Caudate nucleus (tissue), 63 donors: ENCODE measurements at places on chromosomes 5 and 9.

- peak; percentile 67 for DNase-seq
Observed at GRCh38 chr5:170265522-170265921, 32.1 kb downstream of the LCP2 start.

DNA sequence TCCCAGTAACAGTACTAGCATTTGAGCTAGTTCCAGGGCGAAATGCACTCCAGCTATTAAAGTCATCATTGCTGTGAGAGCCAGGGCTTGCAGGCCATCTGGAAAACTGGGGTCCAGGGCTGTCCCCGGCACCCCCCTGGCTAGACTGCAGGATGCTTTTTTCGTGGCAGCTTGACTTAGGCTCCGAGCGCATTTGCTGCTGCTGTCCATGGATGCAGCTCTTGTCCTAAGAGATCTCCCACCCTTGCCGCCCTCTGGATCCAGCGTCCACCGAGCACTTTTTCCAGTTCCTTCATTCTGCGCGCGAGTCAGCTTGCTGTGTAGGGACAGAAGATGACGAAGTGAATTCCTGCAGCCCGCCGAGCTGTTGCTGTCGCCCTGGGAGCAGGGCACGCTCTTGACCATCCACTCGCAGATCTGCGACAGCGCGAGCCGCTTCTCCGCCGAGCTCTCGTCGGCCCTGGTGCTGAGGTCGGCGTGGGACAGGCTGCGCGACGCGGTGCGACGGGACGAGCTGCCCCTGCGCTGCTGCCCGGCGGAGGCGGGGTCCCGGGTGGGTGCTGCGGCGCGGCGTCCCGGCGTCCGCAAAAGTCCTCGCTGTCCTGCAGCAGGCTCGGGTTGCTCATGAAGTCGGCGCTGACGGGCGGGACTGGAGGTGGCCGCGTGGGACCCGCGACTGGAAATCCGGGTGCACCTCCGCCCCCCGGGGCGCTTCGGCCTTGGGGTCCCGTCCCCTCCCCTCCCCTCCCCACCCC is 30.7 kb downstream of the OR2V1 start:
- no peak for DNase-seq

DNA sequence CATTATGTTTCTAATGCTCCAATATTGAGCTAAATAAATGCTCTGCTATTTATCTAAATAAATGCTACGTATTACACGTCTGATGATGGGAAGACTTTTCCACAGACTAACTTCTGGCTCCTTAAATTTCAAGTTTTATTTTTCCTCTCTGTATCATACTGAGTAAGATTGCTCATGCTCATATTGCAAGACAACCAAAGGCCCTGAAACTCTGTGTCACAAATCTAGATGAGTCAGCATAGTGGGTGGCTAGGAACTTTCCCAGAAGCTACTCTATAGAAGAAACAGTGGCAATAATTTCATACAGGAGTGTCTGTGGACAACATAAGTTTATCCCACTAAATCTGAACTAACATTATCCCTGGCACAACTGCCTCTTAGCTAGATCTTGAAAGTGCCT is 53.0 kb upstream of the RFX3 start:
- DNase-seq = no peak

DNA sequence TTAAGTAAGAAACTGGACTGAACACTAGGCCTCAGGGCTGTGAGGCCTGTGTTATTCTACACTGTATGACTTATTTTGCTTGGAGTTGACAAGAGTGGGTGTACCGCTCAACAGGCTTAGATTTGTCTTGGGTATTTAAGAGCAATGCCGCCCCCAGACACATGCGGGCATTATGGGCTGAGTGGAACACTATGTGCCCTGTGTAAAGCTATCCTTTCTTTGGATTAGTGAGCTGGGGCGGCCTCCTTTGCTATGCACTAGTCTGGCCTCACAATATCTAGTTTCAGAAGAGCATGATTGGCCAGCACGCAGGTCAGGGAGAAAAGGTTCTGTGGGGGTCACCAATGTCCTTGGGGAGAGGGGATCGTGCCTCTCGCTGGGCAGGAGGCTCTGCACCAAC is 206.3 kb upstream of the GDNF start:
- DNase-seq = no peak

DNA sequence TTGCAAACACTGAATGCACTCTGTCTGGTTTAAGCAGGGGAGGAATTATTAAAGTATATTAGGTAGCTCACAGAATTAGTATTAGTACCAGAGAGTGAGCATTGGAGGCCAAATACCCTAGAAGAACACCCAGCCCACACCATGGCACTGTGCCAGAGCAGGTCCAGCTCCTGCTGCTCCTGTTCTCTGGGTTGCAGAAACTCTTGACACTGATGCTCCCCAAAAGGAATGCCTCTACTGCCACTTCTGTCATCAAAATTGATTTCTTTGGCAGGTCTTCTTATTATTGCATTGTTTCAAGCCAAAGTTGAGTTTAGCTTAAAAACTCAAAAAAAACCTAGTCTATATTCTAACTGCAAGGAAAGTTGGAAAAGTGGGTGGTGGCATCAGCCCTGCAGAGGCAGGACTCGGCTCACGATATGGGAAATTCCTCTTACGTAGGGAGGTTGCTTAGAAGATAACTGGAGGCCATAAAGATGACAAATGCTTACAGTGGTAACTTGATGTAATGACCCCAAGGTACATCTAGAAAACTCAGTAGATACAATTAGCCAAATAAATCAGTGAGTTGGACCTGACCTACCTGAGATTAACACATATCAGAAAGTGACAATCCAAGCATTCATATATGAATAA is 123.4 kb downstream of the CD180 start:
- DNase-seq = no peak

DNA sequence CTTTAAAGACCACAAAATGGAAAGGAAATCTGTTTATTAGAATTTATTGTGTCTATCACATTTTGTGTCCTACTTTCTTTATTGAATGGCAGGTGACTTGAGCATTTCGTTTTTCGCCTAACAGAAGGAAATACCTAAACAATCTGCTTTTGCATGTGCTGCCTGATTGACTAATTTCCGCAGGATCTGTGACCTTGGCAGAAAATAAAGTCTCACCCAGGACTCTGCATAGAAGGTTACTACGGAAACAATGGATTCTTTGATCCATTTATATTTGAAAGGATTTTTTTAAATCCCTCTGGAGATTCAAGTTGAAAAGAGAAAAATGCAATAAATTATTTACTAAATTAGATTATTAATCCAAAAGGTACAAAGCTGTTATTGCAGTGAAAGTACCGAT is 61.0 kb upstream of the CAST start:
- DNase-seq = no peak

DNA sequence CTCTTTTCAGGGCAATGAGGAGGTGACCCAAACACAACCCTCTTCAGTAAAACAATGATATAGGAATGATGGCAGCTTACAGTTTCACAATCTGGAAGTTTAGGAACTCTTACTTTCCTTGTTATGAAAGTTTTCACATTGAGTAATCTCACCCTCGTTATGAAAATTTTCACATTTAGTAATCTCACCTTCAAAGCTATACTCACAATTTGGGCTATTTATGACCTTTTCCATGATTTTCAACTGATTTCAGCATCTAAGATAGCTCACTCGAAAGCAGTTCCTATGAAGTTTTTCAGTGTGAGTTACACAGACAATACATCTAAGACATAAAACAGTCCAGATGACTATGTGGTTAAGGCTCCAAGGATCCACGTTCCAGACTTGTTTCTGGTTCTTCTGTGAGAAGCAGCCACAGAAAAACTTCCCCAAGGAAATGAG is 57.1 kb downstream of the FOXD1 start:
- DNase-seq = no peak

- DNase-seq = no peak
Observed at GRCh38 chr5:110356677-110357076, 369.8 kb downstream of the TMEM232 start.

- no peak for DNase-seq
Observed at GRCh38 chr5:171617817-171618591, 167.6 kb upstream of the SMIM23 start.

DNA sequence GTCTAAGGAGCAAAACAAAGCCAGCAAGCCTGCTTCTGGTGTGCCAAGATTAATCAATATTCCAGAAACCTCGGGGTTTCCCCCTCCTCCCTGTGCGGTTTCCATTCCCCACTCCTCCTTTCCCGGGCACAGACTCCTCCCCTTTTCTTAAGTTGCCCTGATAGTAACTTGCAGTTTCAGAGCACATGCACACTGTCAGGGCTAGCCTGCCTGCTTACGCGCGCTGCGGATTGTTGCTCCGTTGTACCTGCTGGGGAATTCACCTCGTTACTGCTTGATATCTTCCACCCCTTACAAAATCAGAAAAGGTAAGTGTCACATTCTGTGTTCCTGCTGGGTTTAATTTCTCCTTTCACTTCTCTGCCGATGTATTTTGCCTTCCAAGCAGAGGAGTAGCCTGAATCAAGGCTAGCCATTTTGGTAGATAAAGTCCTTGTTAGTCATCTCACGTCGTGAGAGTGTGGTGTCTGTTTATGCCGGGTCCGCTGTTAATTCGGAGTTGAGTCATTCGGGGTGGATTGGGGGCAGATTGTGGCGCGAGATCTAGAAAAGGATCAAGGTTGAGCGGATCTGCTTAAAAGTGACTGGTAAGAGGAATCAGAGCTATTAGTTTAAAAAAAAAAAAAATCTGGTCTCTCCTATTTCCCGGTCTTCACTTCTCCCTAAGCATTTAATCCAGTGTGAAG is at the start of gene SLC1A3:
Gene SLC1A3 (plus strand): TSS at position 179 of the 686 bp plus-strand sequence. CDS start 1,818 bp downstream, outside the sequence.
- DNase-seq = peak; percentile 22
